ENCODE measurements at places on chromosomes 6 and 20.

GRCh38 chr6:1271071-1271763 is 40.7 kb upstream of the FOXQ1 start:
- DNase-seq, result no peak

DNA sequence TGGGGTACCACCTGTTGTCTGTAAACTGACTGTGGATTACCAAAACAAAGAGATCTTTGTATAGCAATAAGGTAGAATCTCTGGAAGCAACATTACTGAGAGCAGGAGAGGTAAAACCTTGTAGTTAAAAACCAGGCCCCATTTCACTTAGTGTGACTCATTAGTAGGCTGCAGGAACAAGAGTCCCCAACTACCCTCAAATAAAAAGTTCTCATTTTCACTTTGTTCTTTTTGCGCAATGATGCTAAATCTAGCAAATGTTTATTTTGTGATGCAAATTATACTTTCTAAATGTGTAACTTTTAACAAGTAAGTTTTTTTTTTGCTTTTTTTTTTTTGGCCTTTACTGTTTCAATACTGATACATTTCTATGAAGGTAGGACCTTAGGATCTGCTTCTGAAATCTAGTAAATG is 67.1 kb downstream of the ESF1 start:
- no peak for DNase-seq

DNA sequence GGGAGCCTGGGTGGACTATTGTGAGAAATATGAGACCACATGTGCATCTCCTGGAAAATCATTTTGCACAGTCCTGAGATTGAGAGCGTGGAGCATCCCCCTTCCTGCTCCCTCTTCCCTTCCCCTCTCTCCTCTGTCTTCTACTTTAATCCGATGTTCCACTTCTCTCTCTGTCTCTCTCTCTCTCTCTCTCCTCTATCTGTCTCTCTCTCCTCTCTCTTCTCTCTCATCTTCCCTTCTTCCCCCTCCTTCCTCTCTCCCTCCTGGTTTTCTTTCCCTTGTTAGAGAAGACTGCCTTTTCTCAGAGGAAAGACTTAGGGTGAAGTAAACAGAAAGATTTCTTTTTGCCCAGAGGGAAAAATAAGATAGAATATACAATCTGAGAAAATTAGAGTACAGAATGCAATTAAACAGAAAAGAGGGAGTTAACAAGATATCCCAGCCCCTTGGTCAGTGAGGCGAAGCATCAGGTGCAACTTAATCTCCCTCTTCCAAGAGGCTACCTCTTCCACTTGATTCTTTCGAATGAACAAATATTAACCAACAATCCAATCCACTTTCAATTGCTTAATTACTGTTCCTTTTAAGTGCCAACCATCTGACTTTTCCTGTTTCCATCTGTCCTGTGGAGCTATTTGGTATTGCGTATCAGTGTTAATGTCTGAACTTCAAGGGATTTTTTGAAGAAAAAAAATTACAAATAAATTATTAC is 14.6 kb downstream of the KHDC1 start:
- DNase-seq, result no peak

DNA sequence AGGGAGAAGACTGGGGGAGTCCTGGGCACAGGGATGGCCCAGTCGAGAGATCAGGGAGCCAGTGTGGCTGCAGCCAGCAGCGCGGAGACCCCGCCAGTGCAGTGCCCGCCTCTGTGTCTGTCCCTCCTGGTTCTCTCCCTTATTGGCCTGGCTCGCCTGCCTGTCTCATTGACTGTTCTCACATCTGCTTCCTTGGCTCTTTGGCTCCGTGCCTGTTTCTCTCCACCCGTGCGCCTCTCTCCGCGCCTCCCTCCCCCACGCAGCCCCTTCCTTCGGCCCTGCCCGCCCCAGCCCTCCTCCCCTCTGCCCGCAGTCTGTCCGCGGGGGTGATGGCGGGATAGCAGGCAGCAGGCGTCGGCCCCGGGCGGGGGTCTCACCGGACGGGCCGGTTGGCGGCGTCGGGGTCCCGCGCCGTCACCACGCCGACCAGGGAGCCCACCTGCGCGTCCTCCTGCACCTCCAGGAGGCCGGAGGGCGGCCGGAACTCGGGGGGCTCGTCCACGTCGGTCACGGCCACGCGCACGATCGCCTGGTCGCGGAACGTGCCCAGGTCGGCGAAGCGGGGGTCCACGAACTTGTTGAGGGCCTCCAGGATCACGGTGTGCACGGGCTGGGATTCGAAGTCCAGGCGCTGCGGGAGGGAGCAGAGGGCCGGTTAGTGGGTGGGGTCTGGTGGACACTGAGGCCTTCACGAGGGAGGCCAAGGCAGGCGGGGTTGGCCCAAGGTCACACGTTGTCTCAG is 92.0 kb downstream of the CD40 start:
- DNase-seq, result no peak

DNA sequence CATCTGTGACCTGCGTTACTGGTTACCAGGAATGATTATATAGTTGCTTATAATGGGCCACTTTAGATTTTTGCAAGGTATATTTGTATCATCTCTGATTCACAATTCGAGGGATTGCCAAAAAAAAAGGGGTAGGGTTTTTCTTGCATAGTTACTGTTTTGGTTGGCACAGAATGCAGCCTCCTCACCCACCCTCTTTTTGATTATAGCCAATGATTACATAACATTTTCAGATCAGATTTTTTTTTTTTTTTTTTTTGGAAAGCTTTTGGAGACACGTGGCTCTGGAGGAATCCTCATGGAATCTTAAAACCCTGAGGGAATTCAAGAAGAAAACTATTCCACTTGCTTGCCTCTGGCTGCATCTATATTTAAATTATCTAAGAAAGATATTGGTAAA is 53.7 kb downstream of the UST start:
- DNase-seq, result peak; percentile 39

DNA sequence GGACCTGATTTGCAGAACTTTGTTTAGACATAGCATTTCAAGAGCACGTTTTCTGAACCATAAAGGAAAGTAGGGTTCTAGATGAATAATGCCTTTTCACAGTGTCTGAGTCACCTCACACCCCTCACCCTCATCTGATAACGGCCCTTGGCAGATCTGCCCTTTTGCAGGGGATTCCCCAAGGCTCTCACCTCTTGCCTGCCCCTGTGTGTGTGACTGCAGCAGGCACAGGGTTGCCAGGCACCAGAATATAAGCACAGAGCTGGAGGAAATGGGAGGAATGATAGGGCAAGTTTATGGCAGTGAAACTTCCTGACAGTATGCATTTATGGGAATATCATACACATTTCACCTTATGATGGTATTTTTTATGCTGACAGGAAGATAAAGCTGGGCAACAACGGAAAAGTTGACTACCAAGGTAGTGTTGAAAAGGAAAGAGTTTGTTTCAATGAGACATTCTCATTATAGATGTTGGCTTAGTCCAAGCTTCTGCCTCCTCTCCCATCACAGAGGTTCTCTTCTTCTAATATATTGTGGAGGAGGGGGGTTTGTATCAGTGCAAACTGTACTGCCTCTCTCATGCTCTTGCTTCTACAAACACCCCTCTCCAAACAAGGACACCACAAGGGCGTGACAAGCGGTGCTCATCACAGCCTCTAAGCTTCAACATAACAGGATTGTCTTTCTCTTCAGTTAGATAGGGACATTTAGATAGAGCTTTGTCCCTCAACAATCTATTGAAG is 101.5 kb upstream of the BACH2 start:
- peak; percentile 6 for DNase-seq

DNA sequence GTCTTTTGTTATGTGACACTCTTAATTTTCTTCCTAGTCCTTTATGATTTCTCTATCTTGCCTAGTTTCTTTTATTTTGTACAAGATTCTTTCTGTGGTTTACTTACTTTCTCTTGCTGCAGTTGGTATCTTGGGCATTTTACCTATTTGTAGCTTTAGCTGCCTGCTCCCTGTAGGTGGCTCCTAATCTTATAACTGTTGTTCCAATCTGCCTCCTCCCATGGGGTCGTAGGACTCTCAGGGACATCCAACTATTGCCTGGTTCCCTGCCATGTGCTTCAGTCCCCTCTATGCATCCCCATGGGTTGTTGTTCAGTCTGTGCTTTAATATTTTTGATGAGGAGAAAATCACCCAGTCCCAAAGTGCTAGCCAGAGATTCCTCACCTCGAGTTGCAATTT is 31.4 kb downstream of the RIN2 start:
- no peak for DNase-seq

DNA sequence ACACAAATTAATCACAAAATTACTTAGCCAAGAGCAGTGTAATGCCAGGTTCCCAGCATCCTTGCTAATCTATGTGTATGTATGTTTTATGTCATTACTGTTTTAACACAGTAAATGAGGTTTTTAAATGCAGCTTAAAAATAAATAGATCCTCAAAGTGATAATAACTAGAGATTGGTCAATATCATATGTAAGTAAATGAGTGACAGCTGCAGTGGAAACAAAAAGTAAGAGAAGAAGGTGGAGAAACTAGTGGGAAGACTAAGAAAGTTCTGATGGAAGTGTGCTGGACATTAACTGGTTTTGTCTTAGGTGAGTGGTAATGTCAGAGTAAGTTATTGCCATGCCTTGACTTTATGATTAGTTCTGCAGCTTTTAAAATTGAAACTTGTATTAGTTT is 1.9 kb upstream of the GJB7 start:
- DNase-seq, result no peak
